ENCODE measurements at places on chromosomes 7 and 10. TPM values are rescaled to one million over a fixed set of nuclear protein-coding genes. Genes with fewer than 3 reads are reported as not detected.

DNA sequence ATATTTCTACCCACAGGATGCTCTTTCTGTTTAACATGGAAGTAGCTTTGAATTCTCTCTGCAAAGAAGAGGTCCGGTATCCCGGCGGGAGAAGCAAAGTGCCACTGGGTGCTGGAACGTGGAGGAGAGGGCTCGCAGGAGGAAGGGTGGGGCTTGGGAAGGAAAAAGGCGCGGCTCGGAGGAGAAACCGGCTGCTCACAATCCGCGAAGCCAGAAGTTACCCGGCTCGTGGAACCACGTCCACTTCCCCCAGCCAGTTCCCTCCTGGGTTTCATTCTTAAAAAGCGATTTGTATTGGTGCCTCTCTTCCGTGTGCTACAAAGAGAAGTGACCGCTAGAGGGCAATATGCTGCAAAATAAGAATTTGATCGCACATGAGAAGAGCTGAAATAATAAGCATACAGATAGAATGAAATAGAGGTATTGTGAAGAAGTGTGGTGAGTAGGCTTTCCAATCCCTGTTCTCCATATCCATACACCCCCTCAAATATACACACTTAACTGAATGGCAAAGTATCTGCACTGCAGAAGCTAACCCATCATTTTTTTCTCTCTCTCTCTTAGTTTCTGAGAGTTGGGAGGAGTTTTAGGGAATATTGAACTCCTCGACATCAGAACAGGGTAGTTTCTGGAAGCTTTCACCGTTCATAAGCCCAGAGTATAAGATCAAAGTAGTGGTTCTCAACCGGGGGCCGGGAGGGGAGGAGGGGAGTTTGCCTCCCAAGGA lies 31.1 kb downstream of the TRIL start:
- DNase-seq: peak; percentile 74

TAS2R4 gene
- 0.20 TPM for total RNA-seq

GRCh38 chr7:137661634-137662033 lies 185.1 kb downstream of the DGKI start:
- no peak for DNase-seq

GRCh38 chr10:133088179-133088955 lies 643 bp downstream of the ADGRA1 start:
- no peak for DNase-seq

- no peak for DNase-seq
Observed at GRCh38 chr10:33041783-33042437, 83.9 kb upstream of the ITGB1 start.

- DNase-seq: no peak
Observed at GRCh38 chr7:92874567-92874966, 38.2 kb upstream of the CDK6 start.

- DNase-seq: peak; percentile 61
Observed at GRCh38 chr10:2839081-2839725, 228.1 kb upstream of the PFKP start.

DNA sequence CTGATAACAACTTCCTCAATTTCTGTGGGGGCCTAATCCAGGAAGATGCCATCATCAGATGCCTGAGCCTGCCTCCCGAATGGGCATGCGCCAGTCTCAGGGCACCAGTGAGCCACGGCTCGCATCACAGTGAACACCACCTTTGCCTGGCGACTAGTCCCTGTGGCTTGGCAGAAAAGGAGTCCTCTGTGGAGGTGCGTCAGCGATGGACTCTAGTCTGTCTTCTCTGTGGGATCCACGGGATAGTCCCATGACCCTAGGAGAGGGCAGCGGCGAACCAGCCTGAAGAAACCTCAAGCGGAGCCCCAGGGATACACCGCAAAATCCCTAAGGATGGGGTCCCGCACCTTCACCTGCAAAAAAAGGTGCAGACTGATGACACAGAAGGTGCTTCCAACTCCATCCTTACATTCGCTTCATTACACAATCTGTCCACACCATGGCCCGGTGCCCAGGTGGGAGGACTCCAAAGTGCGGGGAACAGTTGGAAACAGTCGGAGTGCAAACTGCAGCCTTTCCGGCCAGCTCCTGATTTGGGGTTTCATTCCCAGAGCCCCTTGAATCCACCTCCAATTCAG lies 35.1 kb upstream of the ZNF273 start:
- DNase-seq: no peak

ANTXRL gene
- not detected for total RNA-seq
